ENCODE measurements at places on chromosomes 6 and 20.

DNA sequence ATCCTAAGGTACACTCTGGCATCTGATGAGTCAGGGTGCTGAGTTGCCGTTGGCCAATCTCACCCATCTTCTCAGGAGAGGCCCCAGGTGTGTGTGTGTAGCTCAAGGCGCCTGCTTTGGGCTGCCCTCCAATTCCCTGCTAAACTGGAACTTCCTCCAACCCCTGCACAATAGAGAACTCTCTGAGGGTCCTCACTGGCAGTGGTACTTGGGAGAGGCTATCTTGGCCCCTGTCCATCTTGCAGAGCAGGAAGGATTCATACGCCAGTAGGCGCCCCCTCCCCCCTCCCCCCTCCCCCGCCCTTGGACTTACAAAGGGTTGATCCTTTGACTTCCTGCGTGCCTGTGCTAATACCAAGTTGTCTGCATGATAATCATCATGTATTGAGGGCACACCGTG is 173.6 kb downstream of the SASH1 start:
- DNase-seq: no peak

- no peak for DNase-seq
These were observed 2.4 kb upstream of the BPIFA2 start for GRCh38 chr20:33165416-33166055.

DNA sequence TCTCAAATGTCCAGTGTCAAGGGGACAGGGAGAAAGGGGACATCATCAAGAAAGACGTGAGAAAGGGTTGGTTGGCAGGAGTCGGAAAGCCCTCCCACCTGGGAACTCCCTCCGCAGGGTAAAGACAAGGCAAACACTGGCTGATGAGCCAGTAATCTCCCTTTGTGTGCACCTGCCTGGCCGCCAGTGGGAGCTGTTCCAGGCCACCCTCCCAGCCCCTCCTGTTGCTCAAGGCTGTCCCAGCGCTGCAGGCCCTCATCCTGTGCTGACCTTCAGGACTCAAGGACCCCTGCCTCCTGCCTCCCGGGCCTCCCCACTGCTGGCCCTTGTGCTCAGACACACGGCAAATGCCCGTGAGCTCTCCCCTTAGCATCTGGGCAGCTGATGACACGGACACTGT is 7.4 kb downstream of the FRMD1 start:
- no peak for DNase-seq

DNA sequence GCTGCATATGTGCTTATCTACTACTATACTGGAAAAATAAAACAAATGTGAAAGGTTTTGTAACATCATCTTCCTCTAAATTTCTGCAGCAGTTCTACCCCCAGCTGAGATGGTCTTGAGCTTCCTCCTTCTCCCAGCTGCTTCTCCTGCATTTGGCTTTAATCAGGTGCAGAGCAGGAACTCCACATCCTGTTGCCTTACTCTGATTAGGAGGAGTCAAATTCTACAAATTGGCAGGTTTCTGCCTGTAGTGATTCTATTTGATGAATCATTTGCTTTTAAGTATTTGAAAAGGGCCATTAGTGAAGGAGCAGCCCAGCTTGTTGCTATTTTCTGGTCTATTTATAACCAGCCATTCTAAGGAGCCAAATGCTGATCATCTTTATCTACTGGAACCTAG is 224.5 kb downstream of the GMDS start:
- DNase-seq: peak; percentile 67

- DNase-seq: no peak
These were observed 104.9 kb downstream of the PDSS2 start for GRCh38 chr6:107354451-107354850.

DNA sequence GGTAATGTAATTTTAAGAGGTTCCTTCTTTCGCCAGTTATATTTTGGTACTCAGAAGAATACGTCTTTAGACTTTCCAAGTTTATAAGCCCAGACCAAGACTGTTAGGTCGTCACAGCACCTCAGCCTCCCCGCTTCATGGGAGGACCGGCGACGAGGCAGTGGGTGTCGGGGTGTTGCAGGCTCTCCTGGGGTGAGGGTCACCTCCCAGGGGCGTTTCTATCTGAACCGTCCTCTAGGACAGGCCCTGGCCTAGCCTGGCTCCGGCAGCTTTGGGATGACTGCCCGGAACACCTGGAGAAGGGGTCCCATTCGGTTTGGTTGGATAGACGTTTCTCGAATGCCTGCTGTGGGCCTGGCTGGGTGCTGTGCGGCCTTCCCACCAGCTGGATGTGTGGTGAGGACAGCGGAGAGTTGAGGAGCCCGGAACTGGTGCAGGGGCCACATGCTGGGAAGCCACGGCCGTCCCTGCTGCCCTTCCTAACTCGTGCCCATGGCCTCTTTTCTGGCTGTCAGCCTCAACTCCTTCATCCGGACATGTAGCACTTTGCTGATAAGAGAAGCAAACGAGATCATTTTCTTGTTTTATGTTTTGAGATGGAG is 1.1 kb downstream of the OSBPL2 start:
- no peak for DNase-seq

DNA sequence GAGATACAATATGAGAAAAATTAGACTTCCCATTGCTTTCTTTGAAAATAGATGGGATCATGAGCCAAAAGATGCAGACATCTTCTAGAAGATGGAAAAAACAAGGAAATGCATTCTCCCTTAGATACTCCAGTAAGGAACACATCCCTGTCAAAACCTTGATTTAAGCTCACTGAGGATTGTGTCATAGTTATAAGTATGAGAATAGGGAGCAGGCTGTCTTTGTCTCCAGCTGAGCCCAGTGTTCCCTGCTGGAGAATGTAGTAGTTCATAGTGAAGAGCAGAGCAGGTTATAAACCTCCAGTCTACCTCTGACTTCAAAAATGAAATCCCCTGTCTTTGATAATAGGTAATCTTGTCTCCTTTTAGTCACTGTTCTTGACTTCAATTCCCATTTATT is 589.9 kb downstream of the PHF3 start:
- DNase-seq: no peak

DNA sequence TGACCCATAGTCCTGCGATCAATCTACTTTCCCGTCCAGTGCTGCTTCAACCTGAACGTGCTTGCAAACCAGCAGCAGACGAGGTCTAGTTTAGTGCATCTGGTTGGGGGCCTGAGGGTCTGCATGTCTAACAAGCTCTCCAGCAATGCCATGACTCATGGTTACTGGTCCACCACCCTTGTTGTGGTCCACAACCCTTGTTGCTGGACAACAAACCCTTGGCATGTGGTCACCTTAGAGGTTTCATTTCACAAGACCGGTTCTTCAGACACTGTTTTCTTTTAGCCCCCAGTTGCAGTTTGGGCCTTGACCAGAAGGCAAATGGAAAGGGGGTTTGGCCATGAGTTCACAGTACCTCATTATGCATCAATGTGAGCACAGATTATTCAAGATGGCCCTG is 424.8 kb downstream of the QKI start:
- DNase-seq: no peak

DNA sequence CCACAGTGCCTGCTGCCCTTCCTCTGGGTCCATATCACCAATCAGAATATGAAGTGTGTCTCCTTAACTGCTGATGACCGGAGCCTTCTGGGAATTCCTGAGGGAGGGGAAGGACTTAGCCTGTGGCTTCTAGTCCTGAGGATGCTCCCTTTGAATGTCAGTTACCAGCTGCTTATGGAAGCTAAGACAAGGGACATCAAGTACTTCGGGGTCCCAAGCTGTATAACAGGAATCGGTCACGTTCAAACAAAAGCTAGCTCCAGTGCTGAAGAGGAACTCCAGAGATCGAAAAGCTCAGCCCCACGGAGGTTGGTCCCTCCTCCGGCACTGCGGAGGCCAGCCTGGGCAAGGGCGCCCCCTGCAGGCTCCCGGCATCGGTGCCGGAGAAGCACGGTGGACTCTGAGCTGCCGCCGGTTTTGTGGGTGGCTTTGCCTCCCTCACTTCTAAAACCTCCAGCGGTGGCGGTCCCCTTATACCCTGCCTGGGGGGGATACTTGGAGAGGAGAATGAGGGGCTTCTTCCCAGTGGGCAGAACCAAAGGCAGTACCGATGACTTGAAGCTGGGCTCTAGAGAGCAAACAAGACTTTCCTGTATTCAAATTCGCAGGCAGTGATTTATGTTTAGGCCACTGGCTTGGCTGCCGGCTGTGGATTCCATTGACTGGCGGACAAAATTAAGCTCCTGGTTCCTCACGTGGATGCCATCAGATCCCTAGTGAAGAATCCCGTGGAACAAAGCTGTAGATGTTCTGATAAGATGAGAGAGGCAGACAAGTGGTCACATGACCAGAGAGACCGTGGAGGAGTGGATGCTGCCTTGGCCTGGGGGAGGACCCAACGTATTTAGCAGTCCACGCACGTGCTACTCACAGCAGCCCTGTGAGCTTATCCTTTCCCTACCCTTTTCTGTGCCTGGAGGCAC is 16.2 kb upstream of the UBR2 start:
- DNase-seq: peak; percentile 64

GRCh38 chr6:38481211-38481836 is 158.4 kb downstream of the BTBD9 start:
- no peak for DNase-seq

DNA sequence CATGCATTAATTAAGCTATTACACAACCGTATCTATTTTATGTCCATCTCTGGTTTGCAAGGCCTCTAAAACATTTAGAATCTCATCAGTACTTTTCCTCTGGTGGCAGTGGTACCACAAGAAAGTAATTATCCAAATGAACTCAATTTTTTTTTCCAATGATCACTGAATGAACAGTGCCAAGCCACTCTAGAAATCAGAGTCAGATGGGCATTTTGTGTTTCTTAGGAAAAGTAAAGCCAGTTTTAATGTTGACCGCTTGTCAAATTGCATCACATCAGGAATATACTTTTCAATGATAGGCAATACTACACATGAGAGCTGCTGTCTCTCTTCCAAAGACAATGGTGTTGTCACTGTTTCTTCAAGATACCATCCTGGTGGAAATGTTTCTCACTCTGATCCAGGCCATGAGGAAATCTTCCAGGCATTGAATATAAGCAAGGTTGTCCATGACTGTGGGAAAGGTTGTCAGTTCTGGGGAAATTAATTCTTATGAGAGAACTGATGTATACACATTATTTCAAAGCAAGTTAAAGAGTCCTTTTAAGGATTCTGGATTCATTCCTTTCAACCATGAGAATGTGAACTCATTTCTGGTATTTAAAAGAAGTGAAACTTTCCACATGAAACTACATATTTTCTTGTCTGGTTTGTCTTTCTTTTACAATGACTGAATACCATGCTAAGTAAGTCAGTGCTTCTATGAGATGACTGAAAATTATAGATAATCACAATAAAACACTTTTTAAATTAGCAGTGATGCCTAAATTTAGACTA is 108.8 kb upstream of the TCF21 start:
- DNase-seq: no peak

- DNase-seq: no peak
These were observed 41.2 kb downstream of the C6orf132 start for GRCh38 chr6:42101186-42101657.

DNA sequence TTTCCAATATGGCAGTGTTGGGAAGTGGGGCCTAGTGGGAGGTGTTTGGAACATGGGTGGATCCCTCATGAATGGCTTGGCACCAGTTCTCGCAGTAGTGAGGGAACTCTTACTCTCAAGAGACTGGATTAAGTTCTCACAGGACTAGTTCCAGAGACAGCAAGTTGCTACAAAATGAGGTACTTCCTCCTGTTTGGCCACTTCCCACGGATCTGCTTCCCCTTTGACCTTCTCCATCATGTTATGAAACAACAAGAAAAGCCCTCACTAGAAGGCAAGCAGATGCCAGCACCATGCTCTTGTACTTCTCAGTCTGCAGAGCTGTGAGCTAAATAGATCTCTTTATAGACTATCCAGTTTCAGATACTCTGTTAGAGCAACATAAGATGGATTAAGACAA is 3.1 kb downstream of the RSPH3 start:
- DNase-seq: no peak

DNA sequence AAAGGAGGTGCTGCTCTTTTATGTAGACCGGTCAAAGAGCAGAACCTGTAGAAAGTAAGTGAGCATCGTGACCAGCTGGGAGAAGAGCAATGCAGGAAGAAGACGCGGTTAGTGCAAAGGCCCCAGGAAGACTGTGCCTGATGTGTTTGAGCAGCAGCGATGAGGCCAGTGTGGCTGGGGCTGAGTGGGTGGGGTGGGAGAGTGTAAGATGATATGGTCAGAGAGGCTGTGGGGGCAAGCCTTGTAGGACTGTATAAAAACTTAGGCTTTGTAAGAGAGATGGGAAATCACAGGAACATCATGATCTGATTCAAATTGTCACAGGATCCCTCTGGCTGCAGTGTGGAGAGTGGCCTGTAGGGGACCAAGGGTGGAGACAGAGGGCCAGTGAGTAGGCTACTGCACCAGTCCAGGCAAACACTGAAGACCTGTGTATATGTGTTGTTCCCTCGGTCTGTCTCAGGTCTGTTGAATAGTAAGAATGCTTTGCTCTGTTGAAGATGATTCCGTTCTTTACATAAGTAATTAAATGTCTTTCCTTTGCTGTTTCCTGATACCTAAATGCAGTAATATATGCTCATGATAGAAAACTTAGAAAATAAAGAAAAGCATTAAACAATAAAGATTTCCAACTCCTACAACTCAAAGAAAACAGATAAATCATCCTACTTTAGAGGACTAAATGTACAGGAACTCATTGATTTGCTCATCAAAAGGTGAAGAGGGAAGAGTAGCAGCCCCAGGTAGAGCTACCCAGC is 23.6 kb upstream of the WFDC2 start:
- DNase-seq: no peak

DNA sequence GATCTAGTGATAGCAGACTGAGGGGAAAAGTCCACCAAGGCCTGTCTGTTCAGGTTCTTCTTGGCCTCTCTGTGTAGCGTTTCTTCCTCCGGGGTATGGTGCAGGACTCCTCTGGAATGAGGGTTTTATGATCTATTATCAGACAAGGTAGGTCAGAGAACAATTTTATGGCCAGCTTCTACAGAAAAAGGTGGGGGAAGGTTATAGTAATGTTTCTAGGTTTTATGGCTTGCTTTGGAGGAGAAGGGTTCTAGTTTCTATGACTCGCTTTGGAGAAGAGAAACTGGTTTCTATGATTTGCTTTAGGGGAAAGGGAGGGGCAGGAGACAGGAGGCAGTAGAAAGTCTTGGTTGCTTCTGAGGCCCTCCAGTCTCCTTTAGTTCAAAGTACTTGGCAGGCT is 144.8 kb upstream of the LAMA2 start:
- no peak for DNase-seq

DNA sequence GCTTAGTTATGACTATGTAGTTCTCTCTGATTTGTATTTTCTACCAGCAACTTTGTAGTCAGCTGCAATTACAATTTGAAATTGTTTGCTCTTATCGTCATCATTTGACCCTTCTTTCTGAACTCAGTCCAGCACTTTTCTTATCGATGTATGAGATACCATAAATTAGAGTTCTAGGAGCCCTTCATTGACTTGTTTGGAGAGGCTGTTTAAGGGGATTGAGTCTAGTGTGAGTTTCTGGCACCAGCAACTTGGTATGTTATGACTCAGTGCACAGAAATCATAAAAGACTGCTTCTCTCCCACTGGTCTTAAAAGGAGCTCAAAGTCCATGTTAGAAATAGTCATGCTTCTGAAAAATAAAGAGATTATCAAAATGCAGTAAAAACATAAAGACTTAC is 190.3 kb downstream of the TENT5A start:
- peak; percentile 39 for DNase-seq

- no peak for DNase-seq
These were observed 29.6 kb upstream of the SAYSD1 start for GRCh38 chr6:39144481-39145173.

- DNase-seq: no peak
These were observed 252.8 kb downstream of the TMEM242 start for GRCh38 chr6:157070403-157071107.

- peak; percentile 54 for DNase-seq
These were observed 35.4 kb upstream of the SYNCRIP start for GRCh38 chr6:85678026-85678601.

Data from NCI-H748 treated with DMSO at 0.1 percent for 48 hours (cell line).